Lung microvascular endothelial cell (primary cell): ENCODE measurements at places on chromosomes 7 and 10.

DNA sequence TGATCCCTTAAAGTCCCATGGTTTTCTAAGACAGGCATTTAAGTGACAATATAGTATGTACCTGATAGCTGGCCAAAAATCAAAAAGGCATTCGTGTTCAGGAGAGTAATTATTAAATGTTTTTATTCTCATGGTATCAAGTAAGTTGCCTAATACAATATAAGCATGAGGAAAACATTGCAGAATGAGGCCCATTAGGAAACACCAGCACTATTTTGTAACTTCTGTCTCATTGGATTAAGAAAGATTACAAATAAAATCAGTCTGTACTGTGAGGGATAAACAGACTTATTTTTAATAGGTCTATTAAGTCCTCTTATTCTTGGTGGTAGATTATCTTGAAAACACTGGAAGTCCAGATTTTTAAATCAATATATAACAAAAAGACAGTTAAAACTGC, 110.1 kb downstream of the SNX13 start:
- DNase-seq, result no peak

DNA sequence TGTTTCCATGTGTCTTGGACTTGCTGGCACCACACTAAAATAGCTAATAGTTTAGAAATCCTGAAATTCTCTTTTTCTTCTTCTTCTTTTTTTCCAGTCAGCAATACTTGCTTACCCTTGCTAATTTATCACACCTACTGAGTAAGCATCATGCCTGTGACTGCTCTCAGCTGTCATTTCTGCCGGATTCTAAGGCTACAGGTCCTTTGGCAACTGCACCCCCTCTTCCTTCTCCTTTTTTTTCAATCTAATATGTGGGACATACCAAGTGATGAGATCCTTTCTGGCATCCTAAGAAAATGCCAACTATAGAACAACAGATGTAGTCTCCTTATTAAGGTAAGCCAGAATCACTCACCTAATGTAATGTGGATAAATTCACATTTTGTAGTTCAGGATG, 444.7 kb downstream of the MAGI2 start:
- no peak for DNase-seq

DNA sequence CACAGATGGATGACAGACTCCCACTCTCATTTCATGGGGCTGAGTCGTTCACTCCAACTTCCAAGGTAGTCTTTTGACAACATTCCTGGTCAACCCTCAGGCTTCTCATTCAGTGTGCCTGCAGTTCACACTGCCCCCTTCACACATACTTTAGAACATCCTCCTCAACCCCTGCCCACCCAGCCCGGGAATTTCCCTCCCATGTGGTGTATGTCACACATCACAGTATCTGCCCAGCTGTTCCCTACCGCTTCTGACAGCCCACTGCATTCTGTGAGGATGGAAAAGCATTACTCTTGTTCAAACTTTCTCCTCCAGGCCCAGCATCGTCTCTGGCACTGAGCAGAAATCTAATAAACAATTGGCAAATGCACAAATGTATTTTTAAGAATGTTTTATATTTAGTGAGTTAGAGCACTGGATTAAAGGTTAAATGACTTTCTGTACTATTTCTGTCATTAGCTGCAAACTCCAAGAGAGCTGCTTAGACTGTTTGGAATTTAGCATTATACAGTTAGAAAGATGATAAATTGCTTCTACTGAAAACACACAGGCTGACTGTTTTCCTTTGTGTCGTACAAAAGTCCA, 110.4 kb downstream of the SFMBT2 start:
- DNase-seq, result no peak

DNA sequence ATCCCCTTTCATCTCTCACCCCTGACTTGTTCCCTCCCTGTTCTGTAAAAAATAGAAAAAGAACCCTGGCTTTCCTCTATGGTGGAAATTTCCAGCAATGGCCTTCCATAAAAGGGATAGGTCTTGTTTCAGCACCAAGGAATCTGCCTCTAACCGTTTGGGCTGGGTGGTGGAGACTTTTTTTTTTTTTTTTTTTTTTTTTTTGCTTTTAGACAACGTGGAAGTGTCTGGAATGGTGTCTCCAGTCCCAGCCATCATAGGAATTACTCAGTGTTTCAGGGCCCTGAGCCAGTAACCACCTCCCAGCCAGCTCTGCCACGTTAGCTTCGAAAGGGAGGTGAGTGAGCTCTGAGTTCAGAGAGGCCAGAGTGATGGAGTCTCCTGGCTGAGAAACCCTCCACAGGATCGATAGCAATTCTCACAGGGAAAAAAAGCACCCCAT, 97.3 kb upstream of the COL1A2 start:
- no peak for DNase-seq

DNA sequence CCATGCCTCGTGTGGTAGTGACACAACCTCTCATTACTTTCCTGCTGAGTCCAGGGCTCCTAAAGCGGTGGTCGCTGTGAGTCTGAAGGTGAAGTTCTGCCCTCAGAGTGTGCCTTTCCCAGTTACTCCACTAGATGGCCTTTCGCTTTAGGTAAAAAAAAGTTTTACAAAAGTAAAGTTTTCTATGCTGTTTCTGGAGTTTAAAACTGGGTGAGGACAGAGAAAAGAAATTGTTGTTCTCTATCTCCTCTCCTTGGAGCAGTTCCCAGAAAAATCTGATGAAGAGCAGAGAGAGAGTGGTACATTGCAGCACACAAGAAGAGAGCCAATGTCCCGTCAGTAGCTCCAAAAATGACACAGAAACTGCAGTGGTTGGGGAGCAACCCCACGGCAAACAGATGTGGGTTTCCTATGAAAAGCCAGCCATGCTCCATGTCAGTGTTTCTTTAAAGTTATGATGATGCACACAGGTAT, 257.1 kb downstream of the GLI3 start:
- peak; percentile 48 for DNase-seq

- DNase-seq, result peak; percentile 80
Observed at GRCh38 chr7:96321031-96321657, 754 bp downstream of the SLC25A13 start.

GRCh38 chr10:73586583-73586984, 4.6 kb downstream of the USP54 start:
- peak; percentile 78 for DNase-seq

GRCh38 chr10:7054915-7055314, 355.9 kb downstream of the SFMBT2 start:
- DNase-seq, result peak; percentile 1

- DNase-seq, result no peak
Observed at GRCh38 chr10:44863344-44864047, 47.6 kb upstream of the TMEM72 start.
